ENCODE measurements at places on chromosomes 5 and 9. TPM values are rescaled to one million over a fixed set of nuclear protein-coding genes. Genes with fewer than 3 reads are reported as not detected.

DNA sequence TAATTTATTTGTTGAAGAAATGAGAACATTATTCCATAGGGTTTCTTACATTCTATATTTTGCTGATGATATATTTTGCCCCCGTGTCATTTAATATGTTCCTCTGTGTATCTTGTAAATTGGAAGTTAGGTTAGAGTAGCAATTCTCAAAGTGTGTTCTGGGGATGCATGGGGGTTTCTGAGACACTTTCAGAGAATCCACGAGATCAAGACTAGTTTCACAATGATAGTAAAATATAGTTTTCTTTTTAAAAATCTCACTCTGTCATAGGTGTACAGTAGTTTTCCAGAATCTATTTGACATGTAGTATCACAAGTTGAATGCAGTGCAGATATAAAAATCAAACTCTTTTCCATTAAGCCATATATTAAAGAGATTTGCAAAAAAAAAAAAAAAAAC lies 488.6 kb upstream of the SGCD start:
- no peak for DNase-seq

DNA sequence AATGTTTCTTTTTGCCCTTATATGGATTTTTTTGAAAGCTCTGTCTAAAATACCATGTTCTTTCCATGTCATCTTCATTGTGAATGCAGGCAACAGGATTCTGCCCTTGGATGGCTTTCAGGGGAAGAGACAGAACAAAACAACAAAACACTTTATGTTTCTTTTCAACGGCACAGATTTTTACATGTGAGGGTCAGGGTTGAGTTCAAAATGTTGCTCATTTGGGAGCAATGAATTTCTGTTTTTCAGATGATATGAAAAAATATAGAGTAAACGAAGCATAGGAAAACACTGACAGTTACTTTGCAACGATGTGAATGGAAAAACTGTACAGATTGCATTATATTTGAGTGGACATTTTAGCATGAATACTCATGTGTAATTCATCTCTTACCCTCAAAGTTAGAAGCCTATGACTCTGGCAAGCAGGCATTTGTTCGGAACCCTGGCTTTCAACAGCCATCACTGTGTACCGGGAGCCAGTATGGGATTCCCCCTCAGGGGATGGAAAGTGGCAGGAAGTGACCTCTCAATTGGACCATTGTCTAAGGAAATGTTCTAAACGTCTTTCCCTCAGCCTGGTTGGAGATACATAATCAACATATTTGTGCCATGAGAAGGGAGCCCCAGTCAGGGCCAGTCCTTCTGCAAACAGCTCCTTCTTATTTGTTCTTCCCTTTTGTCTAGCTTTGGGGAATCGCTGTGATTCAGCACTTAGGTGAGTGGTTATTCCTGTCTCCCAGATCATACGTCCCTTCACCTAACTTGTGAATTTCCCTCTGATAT lies 153.9 kb upstream of the MEF2C start:
- no peak for DNase-seq

DNA sequence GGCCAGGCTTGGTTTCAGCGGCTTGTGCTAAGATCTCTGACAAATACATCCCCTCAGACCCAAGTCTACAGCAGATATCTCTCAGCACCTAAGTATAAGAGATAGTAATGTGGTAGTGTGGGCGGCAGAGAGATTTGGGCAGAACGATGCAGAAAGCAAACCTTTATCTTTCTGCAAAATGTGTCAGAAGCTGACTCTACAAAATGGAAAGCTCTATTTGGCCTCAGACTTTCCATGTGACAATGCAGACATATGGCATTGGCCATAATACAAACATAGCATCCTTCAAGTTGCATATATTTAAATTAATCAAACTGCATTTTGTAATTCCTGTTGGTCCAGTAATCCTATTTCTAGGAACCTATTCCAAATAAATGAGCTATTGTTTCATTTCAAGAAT lies 102.5 kb upstream of the RAI14 start:
- no peak for DNase-seq

GRCh38 chr5:160956051-160956450 lies 104.0 kb upstream of the ATP10B start:
- DNase-seq = no peak

DNA sequence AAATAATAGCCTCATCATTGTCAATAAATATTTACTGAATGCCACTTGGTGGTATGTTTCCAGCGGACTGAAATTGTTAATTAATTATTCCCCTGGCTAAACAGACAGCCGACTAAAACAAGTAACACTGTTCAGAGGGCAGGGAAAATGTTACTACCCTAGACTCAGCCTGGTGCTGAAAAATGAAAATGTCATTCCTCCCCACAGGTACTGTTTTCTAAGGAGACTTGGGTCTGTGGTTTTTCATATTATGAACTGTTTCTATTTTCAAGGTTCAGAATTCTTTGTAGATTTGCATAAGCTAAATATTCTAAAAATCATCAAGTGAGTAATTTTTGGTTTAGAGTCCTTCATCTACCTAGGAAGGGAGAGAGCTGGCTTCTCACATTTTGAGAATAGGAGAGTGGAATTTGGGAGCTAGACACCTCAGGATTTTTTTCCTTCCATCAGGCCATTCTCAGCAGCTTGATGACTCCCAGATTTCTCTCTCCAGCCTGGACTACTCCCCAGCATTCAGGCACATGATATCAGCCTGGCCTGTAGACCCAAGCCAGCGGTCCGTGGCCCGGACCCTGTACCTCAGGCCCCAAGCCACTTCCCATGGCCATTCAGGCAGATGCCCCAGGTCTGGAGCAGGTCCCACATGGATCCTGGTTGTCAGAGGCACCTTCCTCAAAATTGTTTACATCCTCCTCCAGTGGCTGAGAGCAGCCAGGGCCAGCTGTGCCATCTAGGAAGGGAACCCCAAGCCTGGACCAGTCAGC lies 24.4 kb downstream of the BHMT start:
- no peak for DNase-seq

DNA sequence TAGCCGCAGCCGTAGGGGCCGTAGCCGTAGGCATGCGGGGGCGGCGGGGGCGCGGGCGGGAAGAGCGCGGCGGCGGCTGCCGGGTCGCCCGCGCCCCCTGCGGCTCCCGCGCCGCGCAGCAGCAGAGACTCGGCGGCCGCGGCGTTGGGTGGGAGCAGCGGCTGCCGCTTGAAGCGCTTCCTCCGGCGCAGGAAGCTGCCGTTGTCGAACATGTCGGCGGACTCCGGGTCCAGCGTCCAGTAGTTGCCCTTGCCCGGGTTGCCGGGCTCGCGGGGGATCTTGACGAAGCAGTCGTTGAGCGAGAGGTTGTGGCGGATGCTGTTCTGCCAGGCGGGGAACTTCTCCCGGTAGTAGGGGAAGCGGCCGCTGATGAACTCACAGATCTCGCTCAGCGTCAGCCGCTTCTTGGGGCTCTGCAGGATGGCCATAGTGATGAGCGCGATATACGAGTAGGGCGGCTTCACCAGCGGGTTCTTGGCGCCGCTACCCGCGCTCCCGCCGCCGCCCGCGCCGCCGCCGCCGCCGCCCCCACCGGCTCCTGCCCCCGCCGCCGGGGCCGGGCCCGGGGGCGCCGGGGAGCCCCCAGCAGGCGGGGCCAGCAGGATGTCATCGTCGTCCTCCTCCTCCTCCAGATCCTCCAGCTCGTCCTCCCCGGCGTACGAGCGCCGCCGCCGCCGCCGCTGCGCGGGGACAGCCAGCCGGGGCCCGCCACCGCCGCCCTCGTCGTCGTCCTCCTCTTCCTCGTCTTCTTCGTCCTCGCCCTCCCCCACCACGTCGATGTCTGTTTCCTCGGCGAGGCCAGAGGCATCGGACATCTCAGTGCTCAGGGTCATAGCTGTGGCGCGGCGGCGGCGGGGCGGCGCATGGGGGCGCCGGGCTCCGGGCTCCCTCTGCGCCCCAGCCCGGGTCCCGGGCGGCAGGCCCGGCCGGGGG lies 781 bp downstream of the FOXD1 start:
- DNase-seq = peak; percentile 82

DNA sequence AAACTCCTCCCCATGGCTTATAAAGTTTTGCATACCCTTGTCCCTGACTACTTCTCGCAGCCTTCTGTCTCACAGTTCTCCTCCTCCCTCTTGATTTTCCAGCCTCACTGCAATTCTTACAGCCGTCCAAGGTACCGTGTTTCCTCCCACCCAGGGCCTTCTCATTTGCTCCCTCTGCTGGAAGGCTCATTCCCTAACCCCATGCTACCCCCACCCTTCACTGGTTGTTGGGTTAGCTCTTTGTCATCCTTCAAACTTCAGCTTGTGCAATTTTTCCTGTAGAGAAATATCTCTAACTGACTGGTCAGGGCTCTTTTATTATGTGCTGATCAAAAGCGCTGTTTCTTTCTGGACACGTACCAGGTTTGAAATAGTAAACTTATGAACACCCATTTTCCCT lies 329.2 kb downstream of the EBF1 start:
- DNase-seq = no peak

DNA sequence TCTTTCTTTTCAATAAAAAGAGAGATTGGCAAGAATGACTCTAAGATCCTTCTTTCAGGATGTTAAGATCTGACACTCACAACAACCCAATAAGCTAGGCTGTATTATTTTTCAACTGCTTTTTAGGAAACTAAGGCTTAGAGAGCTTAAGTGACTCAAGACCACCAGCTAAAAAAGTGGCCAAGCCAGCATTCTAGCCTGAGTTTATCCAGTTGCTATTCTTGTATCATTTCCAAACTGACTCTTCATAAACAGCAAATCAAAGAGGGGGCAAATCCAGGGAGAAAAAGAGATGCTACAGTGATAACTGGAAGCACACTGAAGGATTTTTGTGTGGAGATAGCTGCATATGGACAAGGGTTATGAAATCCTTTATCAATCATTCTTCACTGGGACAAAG lies 47.1 kb downstream of the TMEM252 start:
- DNase-seq = no peak

DNA sequence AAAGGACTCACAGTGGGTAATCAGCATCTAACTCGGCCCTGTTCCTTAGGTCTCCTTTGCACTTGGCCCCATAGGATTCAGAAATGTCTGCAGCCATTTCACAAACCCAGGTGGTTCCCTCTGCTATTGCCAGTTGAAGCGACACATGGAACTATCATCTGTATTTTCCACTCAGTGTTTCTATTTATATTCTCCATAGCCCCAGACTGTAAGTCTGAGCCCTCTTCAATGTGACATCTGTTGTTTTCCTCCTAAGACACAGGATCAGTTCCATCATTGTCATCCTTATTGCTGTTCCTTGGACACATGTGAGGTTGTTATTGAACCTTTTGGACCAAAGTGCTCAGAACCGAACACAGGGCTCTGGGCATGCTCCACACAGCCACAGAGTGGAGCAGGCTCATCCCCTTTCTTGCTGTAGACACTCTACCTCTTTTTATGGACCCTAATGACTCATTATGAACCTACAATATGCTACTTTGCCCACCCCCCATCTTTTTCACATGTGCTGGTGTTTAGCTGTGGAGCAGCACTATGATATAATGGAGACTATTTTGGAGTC lies 36.4 kb downstream of the GARNL3 start:
- no peak for DNase-seq

DNA sequence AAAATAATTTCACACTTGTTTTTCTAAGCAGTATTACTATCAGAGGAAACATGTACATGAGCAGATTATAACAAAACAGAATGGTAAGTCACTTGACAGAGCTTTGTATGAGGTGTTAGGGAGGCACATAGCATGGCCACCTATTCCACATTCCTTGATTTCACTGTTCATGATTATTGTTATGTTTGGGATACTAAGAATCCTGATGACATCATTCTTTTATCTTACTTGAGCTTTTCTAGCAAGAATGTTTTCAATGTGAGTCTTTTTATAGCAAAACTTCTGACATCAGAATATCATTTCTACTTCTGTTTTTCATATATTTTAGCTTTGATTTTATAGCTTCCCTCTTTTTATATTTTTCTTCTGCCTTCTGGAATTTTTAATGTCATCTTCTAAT lies 208.2 kb downstream of the DMRTA1 start:
- DNase-seq = no peak

DNA sequence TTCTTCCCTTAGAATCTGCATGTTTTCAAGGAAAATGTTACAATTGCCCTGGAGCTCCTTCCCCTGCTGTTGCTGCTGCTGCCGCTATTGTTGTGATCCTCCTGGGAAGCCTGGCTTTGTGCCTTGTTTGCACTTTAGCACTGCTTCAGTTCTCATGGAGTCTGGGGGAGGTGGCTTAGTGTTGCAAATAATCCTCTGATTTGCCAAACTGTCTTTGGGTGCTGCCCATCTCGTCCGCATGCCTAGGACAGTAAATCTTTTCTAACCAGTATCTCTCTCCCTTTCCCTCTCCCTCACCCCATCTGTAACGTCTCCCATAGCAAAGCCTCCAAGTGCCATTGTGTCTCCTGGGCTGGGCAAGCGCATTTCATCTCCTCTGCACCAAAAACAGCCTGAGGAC lies 30.3 kb downstream of the FAM240B start:
- DNase-seq = no peak

DNA sequence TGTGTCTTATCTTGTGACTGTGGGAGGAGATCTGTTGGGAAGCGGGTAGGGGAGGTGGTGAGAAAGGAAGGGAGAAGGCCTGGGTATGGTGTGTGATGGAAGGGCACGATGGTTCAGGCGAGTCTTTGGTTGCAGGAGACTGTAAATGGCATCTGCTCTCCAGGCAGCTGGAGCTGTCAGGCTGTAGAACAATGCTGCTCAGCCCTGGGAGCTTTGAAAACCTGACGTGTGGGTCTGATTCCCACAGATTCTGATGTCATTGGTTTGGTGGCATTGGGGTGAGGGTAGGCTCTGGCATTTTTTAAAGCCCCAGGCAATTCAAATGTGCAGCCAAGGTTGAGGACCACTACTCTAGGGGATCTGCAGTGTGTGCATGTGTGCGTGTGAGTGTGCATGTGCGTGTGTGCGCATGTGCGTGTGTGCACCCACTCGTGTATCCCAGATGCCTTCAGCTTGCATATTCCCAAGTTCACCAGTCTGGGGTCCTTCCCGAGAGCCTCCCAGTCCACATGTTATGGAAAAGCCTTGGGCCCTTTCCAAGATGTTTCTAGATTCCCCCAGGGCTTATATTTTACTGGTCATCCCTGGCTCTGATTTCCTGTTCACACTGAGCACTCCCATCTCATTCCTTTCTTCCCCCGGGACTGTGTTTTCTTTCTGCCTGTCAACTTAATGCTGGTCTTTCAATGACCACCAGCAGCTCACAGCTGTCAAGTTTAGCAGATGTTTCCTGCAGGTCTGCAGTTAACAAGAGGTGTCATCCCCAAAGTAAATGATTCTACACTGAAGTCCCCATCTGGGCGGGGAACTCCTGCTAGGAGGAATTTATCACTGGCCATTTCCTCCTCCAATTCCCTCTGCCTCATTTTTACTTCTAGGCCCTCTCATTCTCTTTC lies 34.0 kb downstream of the BOD1 start:
- DNase-seq = no peak

SURF6 gene
- total RNA-seq = 12.0 TPM

ZFP62 gene
- total RNA-seq = 21.2 TPM

ELAVL2 gene
- 0.05 TPM for total RNA-seq

TEX48 gene
- not detected for total RNA-seq

GARIN3 gene
- not detected for total RNA-seq

KIF24 gene
- total RNA-seq = 0.74 TPM

GOLM1 gene
- 22.4 TPM for total RNA-seq

ADGRD2 gene
- total RNA-seq = not detected

DDX31 gene
- total RNA-seq = 6.9 TPM

TAF11L10 gene
- total RNA-seq = not detected

CDKN2B-AS1 gene
- 0.65 TPM for total RNA-seq
